Stimulated activated CD4-positive, alpha-beta T cell treated with anti-CD3 and anti-CD28 coated beads, Interleukin-15, amount 100 ng/mL, for 1 hour (primary cell): ENCODE measurements at places on chromosomes 2 and 18.

GRCh38 chr2:69828938-69829255 is 563 bp upstream of the GMCL1 start:
- no peak for DNase-seq

DNA sequence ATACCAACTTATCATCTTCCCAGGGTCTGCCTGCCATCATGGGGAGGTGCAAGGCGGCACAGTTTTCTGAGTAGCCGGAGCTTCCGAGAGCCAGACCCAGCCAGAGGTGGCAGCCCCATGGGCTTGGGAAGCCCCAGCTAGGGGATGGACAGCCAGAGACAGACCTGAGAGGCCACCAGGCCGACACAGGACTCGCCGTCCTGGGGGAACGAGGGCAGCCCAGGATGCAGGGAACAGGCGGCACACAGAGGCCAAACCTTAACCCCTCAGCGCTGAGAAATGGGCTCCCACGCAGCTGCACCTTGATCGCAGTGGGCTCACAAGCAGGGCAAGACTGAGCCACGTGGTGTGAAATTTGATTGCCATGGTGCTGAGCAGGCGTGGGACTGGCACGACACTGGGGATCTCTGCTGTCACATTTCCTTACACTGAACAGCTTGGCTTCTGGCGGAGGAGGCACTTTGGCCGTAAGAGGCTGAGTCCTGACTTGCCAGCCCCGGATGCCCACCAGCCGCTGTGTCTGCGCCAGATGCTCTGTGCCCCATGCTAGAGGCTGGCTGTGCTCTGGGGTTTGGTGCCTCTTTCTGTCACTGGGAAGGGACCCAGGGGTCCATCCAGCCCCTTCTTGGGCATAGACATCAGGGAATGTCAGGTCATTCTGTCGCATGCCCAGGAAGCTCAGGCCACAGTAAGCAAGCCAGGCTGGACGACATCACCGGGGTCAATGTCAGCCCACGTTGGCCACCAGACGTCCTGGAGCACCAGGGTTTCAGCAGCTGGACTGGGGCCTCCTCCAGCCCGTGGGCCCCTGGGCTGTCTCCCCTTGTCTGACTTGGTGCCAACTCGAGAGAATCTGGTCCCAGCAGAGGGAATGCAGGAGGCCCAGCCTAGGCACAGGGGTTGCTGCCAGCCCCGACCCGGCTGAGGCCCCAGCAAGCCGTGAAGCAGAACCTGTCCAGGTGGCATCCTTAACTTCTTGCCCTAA is 312.1 kb upstream of the MYT1L start:
- DNase-seq, result no peak

GRCh38 chr18:25289001-25289631 is 62.9 kb downstream of the ZNF521 start:
- no peak for DNase-seq

DNA sequence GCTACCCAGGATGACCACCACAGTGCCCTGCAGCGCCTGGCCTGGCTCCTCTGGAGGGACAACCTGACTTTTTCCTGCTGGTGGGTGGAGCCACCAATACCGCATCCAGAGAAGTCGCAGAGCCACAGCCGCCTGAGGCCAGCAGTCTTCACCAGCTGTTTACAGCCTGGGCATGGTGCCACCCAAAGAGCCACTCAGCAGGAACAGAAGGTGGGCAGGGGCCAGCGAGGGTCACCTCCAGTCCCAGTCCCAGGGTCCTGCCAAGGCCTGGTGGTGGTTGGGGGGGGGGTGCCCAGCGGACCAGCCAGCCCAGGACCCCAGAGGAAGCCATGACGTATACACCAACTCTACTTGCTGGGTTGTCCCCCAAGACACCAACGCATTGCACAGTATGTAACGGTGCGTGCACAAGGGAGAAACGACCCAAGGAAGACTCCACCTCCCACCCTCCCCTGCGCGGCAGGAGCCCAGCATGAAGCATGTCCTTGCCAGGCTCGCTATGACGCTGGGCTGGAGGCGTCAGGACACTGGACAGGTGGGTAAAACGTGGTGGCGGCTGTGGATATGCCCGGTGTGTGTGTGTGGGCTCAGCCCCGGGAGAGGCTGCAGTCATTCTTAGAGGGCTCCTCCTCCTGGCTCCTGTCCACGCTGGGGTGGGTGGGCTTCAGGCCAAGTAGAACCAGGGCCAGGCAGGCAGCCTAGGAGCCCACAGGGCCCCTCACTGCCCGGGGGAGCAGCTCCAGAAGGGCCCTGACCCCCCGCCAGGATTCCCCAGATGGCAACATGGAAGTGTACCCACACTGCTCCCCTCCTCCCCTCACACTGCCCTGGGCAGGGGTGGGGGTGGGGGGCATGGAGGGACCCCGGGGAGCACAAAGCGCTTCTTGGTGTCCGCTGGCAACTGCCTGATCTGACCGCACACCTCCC is 49.3 kb downstream of the HS6ST1 start:
- DNase-seq, result no peak

GRCh38 chr2:241219856-241220356 is 31.4 kb downstream of the ANO7 start:
- DNase-seq, result no peak

- no peak for DNase-seq
These were observed 199.4 kb downstream of the ALPK2 start for GRCh38 chr18:58429442-58429841.

- DNase-seq, result no peak
These were observed 186.6 kb downstream of the PID1 start for GRCh38 chr2:229084447-229084846.

- no peak for DNase-seq
These were observed 22.5 kb upstream of the POLE4 start for GRCh38 chr2:74935975-74936391.

DNA sequence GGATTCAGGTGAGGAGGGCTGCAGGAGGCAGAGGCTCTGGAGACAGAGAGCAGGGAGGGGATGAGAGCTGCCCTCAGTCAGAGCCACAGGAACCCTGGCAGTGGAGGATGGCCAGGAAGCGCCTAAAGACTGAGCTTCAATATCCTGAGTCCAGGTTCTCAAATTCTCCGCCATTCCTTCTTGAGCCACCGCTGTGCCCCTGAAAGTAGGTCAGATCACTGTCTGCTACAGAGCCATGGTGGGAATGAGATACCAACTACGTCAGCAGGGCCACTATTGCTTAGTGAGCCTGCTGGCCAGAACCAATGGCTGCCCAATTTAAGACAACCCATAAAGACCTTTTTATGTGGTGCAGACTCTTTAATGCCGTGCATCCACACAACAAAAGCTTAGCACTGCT is 155.5 kb downstream of the CTIF start:
- no peak for DNase-seq

DNA sequence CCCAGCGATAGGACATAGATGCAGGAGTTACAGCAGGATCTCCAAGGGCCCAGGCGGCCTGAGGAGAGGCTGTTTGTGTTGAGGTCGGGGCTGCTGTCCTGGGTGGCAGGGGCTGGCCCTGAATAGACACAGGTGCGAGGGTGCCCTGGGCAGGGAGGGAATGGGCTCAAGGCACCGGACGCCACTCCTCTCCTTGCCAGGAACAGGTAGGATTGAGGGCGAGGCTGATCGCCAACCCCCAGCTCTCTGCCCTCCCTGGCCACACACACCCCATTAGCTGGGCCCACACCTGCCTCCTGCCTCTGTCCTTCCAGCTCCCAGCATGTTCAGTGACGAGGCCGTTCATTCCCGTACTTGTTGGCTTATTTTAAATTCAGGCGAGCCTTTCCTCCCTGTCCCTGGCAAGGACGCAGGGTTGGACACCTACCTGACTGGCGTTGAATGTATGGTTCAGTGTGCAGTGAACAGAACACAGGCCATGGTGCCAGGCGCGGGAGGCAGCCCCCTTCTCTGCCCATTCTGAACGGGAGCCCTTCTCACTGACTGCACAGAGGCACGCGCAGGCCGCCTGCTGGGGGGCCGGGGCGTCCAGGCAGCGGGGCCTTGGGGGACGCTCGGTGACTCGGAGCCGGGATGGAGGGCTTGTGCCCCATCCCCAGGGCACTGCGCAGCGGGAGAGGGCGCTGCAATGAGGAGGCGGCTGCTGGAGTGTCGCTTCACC is 41.3 kb upstream of the SNED1 start:
- no peak for DNase-seq

- no peak for DNase-seq
These were observed 118.5 kb upstream of the ALPP start for GRCh38 chr2:232260075-232260474.

GRCh38 chr2:59732871-59733566 is 820.4 kb downstream of the BCL11A start:
- no peak for DNase-seq
